ENCODE measurements at places on chromosomes 3 and 15.

DNA sequence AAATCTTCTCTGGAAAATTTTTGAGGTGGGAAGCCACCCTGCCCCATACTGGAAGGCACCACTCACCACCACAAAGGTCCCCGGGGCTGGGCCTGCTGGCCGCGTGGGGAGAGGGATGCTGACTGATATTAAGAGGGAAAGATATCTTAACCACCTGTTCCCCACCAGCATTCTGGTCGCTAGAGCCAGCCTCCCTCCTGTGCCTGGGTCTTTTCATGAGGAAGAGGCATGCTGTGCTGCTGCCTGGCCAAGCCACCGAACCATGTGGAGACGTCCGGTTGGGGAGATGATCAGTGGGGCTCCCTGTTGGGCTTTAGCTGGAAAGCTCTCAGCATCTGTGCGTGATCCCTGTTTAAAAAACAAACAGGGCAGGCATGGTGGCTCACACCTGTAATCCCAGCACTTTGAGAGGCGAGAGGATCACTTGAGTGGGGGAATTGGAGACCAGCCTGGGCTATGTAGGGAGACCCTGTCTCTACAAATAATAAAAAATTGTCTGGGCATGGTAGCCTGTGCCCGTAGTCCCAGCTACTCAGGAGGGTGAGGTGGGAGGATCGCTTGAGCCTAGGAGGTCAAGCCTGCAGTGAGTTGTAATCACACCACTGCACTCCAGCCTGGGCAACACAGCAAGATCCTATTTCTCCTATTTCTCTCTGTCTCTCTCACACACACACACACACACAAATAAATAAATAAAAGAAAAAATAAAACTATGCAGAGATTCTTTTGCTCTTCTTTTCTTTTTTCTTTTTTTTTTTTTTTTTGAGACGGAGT, 1.0 kb downstream of the KLHL18 start:
- DNase-seq = no peak

- no peak for DNase-seq
These were observed 269.2 kb downstream of the THRB start for GRCh38 chr3:24225385-24225950.

- no peak for DNase-seq
These were observed 28.7 kb downstream of the LRRK1 start for GRCh38 chr15:100947760-100948429.

GRCh38 chr3:13846716-13847570, 32.9 kb downstream of the WNT7A start:
- DNase-seq = no peak

- DNase-seq = no peak
These were observed 104.2 kb downstream of the MYH15 start for GRCh38 chr3:108406063-108406660.

DNA sequence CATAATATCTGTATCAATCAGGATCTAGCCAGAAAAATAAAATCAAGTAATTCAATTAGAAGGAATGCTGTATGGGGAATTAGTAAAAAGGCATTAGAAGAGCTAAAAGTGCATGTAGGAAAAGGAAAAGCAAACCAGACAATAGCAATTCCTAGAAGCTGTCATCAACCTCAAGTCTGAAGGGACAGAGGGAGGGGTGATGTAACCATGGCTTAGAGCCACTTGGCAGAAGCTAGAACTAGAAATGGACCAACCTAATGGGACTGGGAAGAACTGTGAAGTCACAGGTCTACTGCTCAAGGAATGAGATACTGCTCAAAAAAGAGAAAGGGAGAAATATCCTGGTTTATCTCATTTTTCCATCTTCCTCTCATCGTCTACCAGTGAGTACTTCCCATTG, 590.7 kb upstream of the SGO1 start:
- DNase-seq = no peak

- no peak for DNase-seq
These were observed 83.9 kb upstream of the MYO5C start for GRCh38 chr15:52379395-52380106.

DNA sequence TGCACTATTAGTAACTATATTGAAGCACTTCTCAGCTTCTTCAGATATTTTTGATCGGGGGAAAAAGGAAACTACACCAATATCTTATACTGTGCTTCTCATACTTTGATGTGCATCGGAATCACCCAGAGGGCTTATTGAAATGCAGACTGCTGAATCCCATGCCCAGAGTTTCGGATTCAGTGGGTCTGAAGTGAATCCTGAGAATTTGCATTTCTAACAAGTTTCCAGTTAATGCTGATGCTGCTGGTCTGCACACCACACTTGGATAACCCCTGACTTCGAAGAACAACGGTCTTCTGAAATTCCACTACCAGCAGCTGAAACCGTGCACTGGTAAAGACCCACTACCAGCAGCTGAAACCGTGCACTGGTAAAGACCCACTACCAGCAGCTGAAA, 243.9 kb downstream of the NTRK3 start:
- no peak for DNase-seq

DNA sequence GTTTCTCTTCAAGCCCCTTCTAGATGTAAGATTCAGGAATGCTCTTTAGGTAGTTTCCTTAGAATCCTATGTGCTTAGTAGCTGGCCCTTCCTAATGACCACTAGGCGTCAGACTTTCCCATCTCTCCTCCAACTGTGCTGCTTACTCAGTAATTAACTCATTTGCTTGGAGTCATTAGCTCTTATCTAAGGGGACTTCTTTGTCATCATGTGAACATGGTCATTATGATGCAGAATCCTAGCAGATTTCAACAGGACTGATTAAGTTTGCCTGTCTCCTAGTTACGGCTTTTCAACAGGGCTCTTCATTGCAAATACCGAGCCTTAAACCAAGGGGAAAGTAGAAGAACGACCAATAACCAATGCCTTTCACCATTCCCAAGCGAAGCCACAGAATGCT, 46.4 kb downstream of the GJD2 start:
- DNase-seq = no peak

DNA sequence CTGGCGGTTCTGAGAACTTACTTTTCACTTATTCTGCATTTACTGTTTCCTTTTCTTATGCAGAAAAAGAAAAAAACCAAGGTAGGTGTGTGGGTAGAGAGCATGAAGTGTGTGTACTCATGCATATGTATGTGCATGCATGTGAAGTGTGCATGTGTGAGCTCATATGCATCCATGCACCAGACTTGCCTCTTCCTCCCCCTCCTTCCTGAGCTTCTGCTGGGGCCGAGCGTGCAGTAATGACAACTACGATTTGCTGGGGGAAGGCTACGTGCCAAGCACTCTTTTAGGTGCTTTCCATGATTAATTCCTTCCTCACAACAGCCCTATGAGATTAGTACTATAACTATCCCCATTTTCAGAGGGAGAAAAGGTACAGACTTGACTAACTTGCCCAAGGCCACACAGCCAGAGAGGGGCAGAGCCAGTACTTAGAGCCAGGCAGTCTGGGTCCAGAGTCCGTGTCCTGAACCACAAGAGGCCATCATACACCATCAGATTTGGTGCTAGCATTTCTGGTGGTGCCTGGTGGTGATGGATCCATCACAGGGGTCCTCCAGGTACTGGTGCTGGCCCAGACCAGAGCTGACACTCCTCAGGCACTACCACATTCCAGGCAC, 46.7 kb downstream of the CAPN3 start:
- no peak for DNase-seq

All from CD8-positive, alpha-beta memory T cell (primary cell).